ENCODE measurements at places on chromosomes 11 and 22.

DNA sequence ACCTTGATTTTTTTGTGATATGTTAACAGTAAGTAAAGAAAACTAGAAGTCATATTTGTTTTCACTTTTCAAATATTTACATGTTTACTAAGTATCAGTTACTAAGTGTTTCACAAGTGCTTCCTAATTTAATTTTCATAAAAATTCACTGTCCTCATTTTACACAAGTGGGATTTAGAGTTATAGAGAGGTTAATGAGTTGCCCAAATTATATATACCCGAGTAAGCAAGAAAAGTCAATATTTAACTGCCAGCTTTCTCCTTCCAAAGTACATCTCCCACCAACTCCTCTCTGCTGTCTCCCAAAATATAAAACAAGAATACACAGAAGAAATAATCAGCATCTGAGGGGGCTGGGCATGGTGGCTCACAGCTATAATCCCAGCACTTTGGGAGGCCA lies 896.7 kb upstream of the ANO3 start:
- no peak for DNase-seq

GRCh38 chr11:85620256-85620655 lies 6.9 kb downstream of the DLG2 start:
- no peak for DNase-seq

GRCh38 chr22:25802018-25802417 lies 60.0 kb downstream of the MYO18B start:
- no peak for DNase-seq

- DNase-seq, result no peak
Observed at GRCh38 chr11:17548444-17548843, 1.4 kb downstream of the OTOG start.

DNA sequence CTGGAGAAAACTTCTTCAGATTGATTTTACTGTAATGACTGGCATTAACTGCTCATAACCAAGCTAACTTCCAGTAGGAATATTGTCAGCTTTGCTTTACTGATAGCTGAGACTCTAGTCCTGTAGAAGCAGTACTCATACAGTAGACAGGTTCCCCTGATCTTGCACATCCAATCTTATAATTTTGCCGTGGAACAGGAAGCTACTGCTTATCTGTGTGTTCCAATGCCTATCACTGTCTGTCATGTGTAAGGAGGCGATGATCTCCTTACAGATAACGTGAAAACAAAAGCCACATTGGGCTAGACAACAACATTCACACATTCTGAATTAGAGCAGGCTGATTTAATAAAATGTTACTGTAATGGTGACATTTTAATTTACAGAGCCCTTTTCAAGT lies 13.2 kb downstream of the HSD17B12 start:
- no peak for DNase-seq

DNA sequence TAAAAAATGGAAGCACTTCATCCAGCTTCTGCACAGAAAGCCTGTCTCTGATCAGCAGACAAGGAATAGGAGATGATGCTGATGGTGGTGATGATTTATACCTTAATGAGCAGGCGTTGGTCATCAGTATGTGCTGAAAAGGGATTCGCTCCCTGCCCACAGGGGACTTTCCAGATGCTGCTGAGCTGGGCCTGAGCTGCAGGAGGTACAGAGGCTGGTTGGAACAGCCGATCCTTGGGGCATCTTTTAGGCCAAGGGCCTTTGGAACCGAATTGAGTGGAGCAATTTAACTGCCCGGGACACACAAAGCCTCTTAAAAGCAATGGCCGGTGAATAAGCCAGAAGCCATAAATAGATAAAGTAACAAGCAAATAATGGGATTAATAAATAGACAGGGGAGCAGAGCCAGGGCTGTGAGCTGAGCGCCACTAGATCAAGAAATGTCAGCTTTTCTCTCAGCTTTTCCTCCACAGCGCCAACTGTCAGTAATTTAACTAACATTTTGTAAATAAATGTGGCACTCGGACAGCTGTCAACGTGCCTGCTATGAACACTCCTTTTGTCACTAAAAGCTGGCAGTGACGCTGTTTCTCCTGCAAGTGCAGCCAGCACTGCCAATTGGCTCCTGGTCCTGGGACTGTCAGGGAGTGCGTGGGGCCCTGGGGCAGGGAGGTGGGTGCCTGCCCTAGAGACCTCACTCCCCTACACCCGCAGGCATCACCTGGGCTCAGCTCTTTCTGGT lies 562.3 kb downstream of the NTM start:
- no peak for DNase-seq

- DNase-seq, result peak; percentile 14
Observed at GRCh38 chr11:59802639-59803176, 7.9 kb downstream of the MRPL16 start.

DNA sequence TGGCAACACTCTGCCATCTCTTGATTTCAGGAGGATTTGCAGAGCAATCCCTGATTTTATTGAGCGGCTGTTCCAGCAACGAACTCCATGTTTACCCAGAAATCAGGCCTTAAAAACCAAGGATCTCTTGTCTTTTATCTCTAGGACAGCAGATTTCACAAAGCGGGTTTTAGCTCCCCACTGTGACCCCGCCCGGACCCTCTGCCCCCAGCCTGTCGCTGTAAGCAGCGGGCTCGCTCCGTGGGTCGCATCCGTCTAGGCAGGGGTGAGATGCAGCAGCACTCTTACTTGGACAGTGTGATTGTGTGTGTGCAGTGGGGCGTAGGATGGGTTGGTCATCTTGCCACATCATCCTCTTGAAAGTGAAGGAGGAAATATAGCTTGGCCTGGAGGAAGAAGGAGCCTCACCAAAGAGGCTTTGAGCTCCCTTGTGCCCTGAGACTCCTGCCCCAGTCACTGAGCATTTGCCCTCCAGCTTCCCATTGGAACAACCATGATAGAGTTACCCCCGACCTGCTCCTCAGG lies 189.2 kb upstream of the TBCEL start:
- DNase-seq, result no peak

DNA sequence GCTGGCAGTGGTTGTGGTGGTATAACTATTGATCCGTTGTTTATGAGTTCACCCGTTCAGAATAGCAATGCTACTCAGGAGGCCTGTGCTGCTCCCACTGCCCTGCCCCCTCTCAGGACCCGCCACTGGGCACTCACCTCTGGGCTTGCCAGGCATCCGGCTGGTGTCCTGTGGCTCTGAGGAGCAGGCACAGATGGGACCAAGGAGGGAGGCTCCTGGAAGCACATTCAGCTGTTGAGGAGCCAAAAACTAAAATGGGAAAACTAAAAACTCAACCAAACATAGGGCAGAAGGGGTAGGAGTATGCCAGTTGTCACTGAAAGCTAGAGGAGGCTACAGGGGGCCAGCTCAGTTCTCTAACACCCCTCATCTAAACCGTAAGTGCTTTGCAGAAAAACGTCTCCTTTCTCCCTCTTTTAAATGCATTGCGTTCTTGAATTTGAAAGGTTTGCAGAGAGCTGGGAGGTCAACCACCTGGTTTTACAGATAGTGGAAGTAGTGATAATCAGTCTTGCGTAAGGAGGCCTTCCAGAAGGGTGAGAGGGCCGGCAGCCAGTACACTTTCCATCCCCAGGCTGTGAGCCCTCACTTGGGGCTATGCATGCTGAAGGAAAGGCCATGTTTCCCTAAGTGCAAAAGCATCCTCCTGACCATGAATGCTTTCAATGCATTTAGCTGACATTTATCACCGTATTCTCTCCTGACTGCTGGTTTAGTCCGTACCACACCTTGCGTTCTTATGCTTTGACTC lies 547.4 kb downstream of the NTM start:
- DNase-seq, result no peak

- no peak for DNase-seq
Observed at GRCh38 chr11:65150509-65151299, 16.4 kb upstream of the SYVN1 start.

GRCh38 chr11:2132874-2133240 lies 6.3 kb downstream of the IGF2 start:
- no peak for DNase-seq

- DNase-seq, result no peak
Observed at GRCh38 chr11:12598330-12599256, 75.6 kb upstream of the TEAD1 start.

DNA sequence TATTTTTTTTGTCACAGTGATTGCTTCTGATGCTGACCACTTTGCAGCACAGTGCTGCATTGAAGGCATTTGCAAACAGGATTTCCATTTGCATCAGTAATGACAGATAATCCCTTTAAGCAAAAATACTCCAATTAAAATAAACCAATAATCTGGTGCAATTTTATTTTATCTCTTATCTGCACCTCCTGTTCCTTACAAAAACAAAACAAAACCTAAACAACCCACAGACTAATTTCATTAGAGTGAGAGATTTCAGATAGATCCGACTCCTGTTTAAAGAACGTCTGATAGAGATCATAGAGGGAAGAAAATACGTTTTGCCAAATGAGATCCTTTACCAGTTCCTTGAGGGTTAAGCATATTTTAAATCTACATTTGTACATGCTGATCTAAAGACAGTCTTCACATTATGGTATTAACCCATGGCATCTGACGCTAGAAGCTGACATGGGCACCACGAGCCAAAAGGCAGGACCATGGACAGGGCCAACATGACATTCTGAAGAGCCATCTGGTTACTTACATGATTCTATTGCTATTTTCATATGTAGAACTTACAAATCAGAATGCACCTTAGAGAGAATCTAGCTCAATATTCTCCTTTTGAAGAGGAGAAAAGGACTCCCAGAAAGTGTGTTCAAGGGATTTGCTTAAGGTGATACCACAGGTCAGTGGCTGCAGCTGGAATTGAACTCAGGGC lies 286.2 kb upstream of the NARS2 start:
- DNase-seq, result no peak

DNA sequence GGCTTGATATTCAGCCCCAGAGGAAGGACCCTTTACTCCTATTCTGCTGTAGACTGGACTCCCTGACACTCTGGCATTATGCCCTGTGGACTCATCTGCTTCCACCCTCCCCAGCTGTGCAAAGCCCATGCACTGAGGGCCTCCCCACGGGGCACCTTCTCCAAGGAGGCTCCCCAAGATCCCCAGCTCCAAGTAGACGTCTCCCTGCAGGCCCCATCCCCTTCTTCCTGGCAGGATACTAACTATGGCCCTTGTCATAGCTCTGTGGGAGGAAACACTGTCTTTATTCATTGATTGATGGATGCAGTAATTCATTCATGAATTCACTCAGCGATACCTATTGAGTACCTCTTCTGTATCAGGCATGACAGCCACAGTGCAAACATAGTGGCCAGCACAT lies 15.3 kb upstream of the APOL6 start:
- no peak for DNase-seq

DNA sequence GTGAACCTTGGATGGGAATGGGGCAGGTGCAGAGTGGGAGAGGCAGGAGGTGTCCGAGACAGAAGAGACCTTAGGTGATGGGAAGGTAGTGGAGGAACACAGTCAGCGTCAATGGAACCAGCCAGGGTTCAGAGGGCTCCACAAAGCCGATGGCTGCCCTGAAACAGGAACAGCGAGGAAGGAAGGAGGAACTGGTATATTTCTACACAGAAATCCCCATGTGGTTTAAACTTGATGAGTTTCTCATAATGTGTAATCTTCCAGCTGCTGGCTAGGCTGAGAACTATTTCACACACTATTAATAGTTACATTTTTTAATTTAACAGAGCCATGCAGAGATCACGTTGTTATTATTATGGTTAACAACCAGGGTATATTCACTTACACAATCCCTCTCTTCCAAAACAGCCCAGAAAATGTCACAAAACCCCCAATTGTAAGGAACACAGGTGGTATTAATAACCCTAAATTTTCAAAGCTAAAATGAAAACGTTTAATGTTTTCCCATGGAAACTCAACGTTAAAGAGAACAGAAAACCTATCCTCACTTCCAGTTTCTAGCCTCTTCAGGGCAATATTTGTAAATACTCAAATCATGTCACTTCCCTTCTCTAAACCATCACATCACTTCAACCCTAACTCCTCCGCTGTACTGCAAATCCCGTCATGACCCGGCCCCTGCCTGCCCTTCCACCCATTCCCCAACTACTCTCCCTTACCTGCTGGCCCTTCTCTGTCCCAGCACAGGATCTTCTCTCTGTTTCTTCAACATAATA lies 74.5 kb upstream of the ARFGAP3 start:
- DNase-seq, result no peak
